ENCODE measurements at places on chromosomes 6 and 20.

- no peaks in the 10 kb centered on the region for H3K4me1 ChIP-seq
- H3K36me3 ChIP-seq = no peaks in the 10 kb centered on the region
- no peak overlapping the region for H3K4me3 ChIP-seq
Observed at GRCh38 chr6:72952808-72953630, 272.3 kb downstream of the KHDC1L start.

- DNase-seq = no peak
- H3K27ac ChIP-seq = no peak overlapping the region
- no peaks in the 10 kb centered on the region for H3K36me3 ChIP-seq
- no peak overlapping the region for H3K4me3 ChIP-seq
- H3K27me3 ChIP-seq = peaks cover 80% of the 10 kb centered on the region
Observed at GRCh38 chr20:46787991-46788762, 78.7 kb downstream of the SLC2A10 start.

DNA sequence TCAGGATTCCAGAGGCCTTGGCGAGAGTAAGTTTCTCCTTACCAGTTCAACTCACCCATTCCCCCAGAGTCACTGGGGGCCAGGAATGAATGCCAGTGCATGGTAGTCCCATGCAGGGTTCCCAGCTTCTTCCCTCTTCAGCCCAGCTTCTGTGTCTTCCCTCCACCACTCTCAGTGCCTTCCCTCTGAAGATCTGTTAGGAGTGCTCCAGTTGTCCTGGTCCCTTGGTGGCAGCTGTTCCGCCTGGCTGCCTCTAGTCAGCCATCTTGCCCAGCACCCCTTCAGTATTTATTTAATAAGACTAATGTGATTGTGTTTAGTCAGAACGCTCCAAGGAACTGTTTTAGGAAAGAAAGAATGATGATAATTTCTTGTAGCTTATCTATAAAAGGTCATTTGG is 23.1 kb downstream of the FIG4 start:
- H3K27ac ChIP-seq = no peak overlapping the region
- no peaks in the 10 kb centered on the region for H3K4me1 ChIP-seq
- no peak overlapping the region for H3K4me3 ChIP-seq
- DNase-seq = no peak
- H3K36me3 ChIP-seq = peaks cover 19% of the 10 kb centered on the region

DNA sequence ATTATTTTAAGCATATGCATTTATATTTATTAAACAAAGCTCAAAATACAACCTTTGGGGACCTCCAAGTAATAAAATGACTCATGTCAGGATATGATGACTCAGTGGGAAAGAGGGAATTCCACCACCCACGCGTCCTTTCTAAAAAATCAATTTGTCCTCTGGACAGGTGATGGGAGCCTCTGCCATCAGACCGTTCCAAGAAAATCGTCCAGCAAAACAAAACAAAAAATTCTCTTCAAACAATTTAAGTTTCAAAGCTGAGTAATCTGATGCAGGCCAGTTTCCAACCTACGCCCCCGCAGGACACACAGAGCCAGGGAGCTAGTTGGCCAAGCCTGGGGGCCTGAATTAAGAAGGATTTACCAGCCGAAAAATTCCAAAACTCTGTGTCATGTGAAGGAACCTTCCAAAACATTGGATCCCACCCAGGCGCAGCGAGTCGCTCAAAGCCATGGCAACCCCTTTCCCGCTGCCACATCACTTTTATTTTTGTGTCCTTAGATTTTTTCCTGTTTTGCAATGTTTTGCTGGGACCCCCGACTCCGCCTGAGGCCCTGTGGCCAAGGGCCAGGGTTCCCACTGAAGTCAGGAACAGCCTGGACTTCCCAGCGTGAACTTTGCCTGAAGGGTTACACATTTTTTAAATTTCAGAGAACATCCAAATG is 95.3 kb downstream of the NFATC2 start:
- peak; percentile 30 for DNase-seq
- H3K27ac ChIP-seq = peak overlapping the region; percentile 18
- no peaks in the 10 kb centered on the region for H3K36me3 ChIP-seq
- H3K27me3 ChIP-seq = no peaks in the 10 kb centered on the region
- peaks cover 49% of the 10 kb centered on the region for H3K4me1 ChIP-seq
- no peak overlapping the region for H3K4me3 ChIP-seq

DNA sequence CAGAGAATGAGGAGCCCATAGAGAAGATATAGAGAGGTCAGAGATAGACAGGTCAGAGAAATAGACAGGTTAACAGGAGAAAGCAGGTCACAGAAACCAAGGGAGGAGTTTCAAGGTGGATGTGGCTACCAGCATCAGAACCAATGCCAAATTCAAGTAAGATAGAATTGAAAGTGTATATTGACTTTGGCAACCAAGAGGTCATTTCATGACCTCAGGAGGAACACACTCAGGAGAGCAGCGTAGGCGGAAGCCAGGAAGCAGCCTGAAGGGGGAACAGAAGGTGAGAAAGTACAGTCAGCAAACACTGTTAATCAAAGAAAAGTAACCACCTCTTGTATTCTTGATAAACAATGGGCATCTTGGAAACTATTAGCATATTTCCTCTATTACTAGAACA is 33.9 kb upstream of the ALDH8A1 start:
- H3K36me3 ChIP-seq = peaks cover 70% of the 10 kb centered on the region
- H3K4me1 ChIP-seq = no peaks in the 10 kb centered on the region
- no peak overlapping the region for H3K4me3 ChIP-seq
- H3K27ac ChIP-seq = no peak overlapping the region

- no peaks in the 10 kb centered on the region for H3K36me3 ChIP-seq
- no peaks in the 10 kb centered on the region for H3K4me1 ChIP-seq
- H3K27ac ChIP-seq = no peak overlapping the region
- no peak overlapping the region for H3K4me3 ChIP-seq
- no peak for DNase-seq
Observed at GRCh38 chr6:44824567-44824966, 437.1 kb downstream of the CDC5L start.

Data from left ventricle myocardium inferior (tissue), 1 donor.